ENCODE measurements at places on chromosomes 1 and 21.

DNA sequence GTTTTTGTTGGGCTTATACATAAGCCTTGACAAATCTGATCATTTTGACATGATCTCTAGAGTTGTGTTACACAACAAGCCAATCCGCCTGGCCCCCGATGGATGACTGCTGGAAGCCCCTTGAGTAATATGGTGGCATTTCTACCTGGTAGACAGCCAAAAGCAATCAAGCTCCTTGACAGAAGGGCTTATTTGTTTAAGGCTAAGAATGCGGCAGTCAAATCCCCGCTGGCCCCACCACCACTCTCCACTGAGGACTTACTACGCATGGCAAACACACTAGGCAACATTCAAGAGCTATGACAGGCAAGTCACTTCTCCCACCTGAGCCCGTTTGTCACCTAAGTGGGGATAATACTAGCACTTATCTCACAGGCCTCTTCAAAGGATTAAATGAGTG, 33.4 kb upstream of the C1orf198 start:
- DNase-seq, result no peak

DNA sequence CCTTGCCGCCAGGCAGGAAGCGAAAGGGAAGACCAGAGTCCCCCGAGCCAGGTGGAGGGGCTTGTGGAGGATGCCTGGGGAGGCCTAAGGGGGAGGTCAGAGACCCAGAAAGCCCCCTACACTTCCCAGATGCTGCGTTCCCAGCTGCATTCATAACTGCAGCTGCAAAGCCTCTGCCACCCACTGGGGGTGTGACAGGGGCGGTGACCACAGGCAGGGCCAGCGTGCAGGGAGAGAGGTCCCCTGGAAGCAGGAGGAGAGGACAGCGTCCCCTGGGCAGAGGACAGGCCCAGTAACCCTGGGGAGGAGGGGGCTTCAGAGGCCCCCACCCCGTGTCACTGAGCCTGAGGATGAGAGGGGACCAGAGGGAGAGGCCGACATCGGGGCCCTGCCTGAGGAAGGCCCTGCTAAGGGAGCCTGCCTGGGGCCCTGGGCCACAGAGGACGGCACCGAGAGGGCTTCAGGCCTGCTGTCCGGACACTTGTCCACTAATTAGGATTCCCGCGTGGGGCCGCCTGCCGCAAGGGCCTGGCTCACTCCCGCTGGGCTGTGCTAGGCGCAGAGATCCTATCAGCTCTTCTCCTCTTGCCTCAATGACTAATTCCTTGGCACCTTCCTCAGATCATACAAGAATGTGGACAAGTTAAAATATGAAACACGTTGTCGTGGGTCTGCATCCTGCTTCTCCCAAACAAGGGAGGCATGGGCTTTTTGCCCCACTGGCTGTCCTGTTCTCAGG, 49.1 kb upstream of the CCDC27 start:
- no peak for DNase-seq

- DNase-seq, result no peak
Observed at GRCh38 chr1:6521536-6521935, 30.1 kb upstream of the PLEKHG5 start.

DNA sequence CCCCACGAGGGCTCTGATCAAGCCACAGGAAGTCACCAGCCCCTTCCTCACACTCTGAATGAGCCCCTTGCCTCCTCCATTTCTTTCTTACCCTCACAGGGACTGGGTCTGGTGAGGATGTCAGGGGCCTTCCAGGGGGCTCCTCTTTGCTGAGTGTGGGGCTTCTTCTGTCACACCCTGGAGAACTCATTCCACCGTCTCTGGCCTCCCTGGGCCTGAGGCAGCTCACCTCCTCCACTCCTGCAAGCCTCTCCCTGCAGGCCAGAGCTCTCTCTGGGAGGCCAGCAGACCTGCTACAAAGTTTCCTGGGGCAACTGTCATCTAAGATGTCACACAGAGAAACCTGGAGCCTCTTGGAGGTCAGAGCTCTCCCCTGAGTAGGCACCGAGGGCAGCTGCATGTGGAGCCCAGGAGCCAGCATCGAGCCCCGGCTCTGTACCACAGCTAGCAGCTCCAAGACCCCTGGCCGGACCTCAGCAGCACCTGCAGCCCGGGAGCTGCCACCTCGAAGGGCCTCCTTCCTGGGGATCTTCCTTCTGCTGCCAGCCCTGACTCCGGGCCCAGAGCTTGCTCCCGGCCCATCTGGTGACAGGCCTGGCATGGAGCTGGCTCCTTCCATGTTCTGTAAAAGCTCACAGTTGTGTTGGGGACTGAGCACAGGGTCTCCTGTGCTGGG, 1.1 kb downstream of the SPOCD1 start:
- no peak for DNase-seq

DNA sequence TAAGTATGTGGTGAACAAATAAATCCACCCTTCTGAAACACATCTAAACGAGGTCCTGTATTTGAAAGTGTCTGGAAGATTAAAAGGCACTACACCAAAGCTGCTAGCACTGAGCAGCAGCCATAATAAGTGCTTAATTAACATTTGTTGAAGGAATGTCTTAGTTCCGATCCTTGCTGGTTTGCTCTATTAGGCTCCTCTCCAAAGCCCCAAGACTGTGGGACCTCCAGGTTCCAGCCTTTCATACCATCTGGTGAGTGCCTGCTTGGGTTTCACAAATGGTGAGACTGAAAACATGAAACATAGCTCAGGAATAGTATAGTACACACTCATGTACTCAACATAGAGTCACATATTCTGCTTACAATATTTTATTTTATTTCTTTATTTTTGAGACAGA, 640 bp upstream of the CYP2J2 start:
- DNase-seq, result no peak

- DNase-seq, result no peak
Observed at GRCh38 chr1:28104866-28105467, 16.6 kb upstream of the EYA3 start.

DNA sequence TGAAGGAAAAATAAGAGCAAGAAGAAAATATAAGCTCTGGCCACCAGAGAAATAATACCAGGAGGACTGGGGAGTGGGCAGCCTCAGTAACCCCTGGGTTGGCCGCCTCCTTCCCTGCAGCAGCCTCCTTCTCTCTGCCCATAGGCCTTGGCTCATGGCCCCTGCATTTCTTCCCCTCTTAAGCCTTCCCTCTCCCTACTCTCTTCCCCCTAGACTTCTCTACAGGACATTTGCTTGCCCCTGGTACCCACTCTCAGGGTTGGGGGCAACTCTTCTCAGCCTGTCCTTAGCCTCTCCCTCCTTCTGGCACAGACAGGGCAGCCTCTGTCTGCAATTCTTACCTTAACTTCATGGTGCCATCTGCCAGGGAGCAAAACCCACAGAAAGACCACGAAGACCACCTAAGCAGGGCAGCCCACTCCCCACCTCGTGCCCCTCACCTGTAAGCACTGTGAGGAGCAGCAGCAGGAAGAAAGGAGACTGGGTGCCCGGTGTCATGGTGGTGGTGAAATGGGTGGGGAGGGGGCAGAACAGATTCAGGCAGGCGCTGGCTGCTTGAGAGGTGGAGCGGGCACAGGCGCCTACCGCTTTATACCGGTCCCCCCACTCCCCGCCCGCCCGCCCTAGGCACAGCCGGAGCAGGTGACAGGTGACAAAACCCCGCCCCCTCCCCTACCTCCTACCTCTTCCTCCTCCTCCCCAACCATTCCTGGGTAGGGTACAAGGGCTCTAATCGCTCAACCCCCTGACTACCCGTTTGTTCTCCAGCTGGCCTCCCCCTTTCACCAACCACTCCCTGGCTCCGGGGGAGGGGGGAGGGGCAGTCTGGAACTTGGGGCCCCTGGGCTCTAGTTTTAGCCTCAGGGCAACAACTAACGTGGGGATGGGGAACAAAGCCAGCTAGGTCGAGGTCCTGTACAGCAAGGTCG, 15.1 kb downstream of the THBS3 start:
- no peak for DNase-seq

DNA sequence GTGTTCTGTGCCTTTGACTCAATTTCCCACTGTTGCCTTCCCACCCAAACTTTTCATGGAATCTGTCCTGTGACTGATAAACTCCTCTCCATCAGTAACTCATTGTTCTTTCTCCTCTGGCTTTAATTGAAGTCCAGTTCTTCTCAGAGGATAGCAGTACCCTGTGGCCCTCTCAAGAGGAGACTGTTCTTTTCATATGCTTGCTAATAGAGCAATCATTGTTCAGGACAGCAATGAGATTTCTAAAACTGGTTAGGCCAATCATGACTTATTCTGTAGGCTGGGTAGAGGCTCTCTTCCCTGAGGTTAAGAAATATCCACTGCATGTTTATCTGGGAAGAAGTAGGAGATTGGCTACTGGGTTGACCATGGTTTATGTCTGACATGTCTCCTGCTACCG, 98.8 kb downstream of the CHD1L start:
- DNase-seq, result no peak

DNA sequence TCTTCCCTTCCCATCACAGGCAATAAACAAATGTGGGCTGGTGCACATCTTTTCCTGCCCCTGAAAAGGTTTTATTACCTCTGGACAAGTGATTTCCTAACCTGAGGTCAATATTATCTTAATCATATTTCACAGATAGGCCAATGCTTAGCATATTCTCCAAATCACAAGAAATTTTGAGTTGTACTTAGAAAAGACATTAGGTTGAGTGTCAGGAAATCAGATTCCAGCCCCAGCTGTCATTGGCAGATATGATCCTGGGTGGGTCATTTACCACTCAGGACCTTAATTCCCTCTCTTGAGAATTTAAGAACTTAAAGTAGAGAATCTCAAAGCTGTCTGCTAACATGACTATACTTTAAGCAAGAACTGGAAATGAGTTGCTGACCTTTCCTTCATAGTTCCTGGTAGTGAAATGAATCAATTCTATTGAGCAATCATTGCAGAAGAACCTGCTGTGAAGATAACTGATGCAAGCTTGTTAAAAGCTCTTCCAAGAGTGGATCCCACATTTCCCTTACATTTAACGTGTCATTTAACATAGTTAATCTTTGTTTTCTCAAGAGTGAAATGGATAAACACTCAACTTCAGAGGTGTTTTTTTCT, 46.4 kb upstream of the CR2 start:
- no peak for DNase-seq

DNA sequence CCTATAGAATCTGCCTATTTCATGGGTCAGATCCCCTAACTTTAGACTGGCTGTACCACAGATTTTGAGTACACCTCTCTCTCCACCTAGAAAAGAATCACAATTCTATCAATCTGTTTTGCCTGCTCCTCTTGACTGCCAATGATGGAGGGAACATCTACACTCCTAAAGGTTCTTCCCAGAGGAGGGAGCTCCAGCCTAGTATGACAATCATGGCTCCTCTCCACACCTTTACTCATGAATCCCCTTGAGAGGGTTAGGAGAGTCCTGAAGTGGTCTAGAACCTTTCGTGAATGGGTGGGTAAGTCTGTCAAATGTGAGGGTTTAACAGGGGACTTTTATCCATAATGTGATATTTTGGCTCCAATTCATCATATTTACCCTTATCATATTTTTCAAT, 48.0 kb downstream of the DNAI4 start:
- no peak for DNase-seq

DNA sequence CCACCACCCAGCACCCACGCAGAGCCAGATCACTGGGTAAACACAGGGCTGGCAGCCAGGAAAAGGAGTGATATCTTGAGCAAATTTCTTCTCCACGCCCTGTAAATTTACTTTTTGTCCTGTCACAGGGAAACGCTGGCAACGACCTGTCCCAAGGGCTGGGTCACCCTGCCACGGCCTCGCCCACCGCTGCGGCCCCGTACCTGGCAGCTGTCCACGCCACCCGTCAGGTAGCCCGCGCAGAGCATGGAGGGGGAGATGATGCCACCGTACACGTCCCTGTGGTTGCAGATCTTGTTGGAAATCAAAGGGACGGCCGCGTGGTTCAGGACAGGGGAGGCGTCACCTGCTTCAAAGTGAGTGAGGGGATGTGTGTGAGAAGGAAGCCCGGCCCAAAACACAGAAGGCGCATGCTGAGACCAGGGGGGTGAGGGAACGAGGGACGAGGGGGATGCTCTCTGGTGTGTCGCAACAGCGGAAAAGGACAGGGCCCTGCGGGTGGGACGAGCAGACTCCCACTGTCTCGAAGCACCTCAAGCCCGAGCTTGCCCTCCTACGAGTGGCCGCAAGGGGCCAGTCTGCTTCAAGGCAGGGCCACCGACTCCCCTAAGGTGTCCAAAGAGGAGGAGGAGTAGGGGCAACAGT, 10.1 kb upstream of the TFF1 start:
- no peak for DNase-seq

GRCh38 chr1:32269744-32270143, 18.7 kb downstream of the LCK start:
- DNase-seq, result no peak

GRCh38 chr1:161219078-161219892, 4.1 kb downstream of the APOA2 start:
- DNase-seq, result no peak
